NCI-H226 (cell line): ENCODE measurements at places on chromosomes 6 and 20.

DNA sequence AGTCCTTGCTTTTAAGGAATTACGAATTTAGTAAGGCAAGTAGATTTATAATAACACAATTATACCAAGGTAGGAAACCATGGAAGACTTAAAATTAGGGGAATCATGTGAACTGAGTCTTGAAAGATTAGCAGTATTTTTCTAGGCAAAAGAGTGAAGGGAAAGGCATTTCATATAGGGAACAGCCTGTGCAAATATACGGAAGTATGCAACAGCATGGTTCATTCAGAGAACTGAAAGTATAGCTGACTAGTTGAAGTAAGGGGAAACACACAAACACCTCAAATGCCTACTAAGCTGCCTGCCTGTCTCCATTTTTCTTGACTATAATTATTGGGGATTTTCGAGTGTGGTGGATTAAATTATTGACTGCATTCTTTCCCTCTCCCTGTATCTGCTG lies 39.0 kb upstream of the ECHDC1 start:
- no peak for DNase-seq

DNA sequence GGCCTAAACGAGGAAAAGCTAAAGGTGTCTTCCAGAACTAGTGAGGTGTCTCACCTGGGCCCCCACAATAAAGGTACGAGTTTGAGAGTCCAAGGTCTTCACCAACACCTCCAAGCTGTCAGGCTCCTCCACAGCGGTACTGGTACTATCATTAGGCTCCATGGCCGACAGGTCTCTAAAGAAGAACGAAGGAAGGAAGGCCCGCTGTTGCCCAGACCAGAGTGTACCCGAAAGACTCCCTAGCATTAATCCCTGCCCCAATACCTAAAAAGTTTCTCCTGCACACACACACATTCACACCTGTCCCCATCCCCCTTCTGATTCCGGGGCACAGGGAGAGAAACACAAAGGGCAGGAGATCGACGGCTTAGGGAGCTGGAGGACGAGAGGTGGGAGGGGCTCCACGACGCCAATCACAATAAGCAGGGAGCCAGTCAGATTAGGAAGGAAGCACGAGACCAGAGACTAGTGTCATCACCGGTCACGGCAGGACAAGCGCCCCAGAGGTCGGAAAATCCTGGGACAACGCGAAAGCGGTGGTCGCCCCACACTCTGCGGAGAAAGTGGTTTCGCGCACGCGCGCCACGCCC lies 764 bp downstream of the BAG6 start:
- peak; percentile 65 for DNase-seq

DNA sequence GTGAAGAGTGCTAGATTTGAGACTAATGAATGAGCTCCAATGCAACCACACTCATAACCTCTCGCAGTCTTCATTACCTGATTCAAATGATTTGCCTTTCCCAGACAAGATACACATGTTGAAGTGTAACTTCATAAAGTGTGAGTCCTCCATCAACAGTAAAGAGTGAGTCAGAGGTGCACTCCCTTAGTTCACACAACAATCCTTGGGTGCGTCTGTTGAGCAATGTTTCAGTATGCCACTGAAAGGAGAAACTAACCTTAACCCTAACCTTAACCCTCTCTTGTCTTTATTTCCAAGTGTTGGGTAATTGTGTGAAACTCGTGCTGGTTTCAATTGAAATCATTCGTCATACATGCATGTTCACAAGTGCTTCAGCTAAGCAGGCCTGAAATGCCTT lies 21.0 kb upstream of the RIN2 start:
- peak; percentile 62 for DNase-seq

DNA sequence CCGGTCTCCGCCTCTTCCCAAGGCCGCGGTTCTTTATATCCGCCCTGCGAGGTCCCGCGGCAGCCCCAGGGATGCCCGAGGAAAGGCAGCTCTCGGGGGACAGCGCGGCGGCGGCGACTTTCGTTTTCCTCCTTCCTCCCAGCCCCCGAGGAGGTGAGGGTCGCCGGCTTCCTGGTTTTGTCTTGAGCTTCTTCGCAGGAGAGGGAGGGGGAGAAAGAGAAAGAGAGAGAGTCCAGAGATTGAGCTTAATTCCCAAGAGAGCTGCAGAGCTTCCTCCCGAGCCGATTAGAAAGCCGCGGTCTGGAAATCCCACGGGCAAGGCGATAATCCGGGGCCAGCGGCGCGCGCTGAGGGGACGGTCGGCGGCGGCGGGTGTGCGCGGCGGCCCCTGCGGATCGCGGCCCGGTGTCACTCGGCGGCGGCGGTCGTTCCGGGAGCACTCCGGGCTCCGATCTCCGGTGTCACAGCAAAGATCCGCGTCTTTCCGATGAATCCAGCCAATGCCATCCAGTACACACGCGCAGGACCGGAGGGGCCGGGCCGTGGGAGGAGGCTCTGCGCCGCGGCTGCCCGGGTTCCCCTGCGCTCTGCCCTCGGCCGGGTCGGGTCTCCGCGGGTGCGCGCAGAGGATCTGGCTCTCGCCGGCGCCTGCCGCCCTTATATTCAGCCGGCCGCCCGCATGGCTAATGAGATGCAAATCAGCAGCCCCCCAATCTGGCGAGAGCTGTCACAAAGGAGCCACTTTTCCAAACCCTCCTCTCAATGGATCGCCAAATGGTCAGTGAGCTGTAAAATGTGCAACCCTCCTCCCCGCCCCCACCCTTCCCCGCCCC lies at the start of gene DLL1:
Gene DLL1, minus strand, starts transcription at position 783 of the 833 bp plus-strand sequence. CDS start 939 bp downstream, outside the sequence.
- DNase-seq = peak; percentile 39

DNA sequence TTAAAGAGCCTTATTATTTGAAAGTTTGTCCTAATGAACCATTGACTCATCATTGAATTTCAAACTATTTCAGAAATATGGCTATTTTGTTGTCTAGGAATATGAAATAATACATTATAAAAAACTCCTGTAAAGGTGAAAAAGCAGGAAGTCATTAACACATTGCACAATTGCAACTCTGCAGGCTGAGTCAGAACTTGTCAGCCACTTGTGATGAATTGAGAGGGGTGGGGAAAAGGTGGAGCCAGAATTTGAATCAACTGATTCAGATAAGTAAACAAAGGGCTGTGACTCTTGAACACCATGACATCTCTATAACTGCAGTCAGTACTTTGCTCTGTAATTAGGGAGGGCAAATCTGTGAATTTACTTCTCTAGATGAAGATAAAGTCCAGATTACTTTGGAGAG lies 6.0 kb downstream of the C6orf141 start:
- peak; percentile 80 for DNase-seq

GRCh38 chr6:155895641-155896040 lies 440.0 kb upstream of the NOX3 start:
- no peak for DNase-seq

DNA sequence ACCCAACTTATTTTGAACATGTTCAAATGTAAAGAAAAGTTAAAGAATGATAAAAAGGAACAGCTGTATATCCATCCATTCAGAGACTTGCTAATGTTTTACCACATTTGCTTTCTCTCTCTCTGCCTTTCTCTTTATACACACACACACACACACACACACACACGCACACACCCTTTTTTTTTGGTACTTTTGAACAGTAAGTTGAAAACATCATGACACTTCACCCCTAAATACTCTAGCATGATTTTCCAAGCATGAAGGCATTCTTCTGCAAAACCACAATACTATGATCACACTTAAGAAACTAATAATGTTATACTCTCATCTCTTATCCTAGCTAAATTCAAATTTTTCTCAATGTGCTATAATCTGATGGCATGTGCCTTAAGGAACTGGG lies 192.3 kb downstream of the UTRN start:
- DNase-seq = no peak

DNA sequence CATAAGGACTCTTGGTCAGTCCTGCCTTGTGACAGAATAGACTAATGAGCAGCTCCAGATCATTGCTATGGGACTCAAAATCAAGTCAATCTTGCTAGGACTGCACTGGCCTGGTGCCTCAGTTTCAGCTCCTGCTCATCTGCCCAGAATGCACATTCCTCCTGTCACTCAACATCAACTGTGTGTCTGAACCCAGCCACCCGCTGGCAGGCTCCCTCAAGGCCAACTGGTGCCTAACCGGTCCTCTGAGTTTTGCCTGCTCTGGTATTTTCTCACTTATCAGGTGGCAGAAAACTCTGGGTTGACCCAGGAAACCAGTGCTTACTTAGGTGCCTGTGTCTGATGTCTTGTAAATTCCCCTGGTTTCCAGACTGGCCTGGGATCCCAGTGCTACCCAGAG lies 297.7 kb downstream of the DHX35 start:
- no peak for DNase-seq

- DNase-seq = no peak
These were observed 916.0 kb upstream of the EYS start for GRCh38 chr6:66623050-66623449.

- DNase-seq = no peak
These were observed 236.9 kb downstream of the QKI start for GRCh38 chr6:163651426-163651825.
